NCI-H1436 treated with DMSO at 0.1 percent for 48 hours (cell line): ENCODE measurements at places on chromosomes 1 and 21.

DNA sequence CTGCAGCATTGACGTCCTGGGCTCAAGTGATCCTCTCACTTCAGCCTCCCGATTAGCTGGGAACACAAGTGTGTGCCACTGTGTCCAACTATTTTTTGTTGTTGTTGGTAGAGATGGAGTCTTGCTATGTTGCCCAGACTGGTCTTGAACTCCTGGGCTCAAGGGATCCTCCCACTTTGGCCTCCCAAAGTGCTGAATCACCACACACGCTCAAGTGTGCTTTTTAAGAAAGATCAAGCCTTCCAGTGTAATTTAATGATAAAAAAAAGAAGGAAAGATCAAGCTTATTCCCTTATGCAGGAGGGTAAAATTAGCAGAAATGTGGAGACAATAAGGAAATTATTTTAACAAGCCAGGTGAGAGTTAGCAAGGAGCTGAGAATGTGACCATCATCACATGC is 61.1 kb upstream of the SERBP1 start:
- DNase-seq, result no peak

GRCh38 chr1:12170263-12170671 is 3.5 kb downstream of the TNFRSF1B start:
- no peak for DNase-seq

DNA sequence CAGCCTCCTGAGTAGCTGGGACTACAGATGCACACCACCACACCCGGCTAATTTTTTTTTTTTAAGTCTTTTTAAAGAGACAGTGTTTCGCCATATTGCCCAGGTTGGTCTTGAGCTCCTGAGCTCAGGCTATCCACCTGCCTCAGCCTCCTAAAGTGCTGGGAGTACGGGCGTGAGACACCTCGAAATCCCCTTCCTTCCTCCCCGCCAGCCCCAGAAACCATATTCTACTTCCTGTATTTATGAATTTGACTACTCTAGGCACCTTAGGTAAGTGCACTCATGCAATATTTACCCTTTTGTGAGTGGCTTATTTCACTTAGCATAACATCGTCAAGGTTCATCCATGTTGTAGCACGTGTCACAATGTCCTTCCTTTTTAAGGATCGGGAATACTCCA is 6.9 kb upstream of the LRP8 start:
- DNase-seq, result no peak

- no peak for DNase-seq
Measured at GRCh38 chr1:237672748-237673147, 218.0 kb downstream of the ZP4 start.

- DNase-seq, result no peak
Measured at GRCh38 chr1:244273845-244274619, 177.7 kb downstream of the ADSS2 start.

DNA sequence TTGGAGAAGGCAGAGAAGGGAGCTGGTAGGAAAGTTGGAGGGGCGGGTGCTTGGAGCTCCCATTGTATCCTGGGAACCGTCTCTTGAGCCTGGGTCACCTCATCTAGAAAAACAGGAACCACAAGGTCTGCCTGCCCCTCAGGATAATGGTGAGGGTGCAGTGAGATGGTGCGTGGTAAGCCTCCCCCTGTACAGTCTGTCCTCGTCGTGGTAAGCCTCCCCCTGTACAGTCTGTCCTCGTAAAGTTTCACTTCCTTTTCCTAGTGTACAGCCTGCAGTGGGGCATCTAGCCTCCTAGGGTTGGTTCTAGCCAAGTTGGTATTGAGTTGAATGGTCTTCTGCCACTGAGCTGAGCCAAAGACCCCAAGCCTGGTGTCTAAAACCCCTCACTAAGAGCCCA is 66.5 kb upstream of the IGSF21 start:
- DNase-seq, result no peak

- peak; percentile 37 for DNase-seq
Measured at GRCh38 chr1:96130432-96130831, 591.2 kb upstream of the PTBP2 start.

DNA sequence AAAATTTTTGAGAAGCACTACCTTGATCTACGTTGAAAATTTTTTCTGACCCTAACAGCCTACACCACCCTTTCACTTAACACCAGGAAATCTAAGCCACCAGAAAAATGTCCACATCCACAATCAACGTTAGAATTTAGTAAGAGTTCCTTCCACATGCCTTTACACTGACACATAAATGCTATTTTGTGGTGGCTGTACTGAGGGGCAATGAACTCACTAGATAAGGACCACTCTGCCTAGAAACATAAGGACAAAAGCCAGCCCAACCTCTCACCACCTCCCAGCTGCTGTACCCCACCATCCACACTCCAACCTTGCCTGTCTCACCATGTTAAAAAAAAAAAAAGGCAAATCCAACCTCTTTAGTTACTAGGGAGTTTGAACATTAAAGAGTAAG is 29.8 kb downstream of the PARP1 start:
- no peak for DNase-seq

DNA sequence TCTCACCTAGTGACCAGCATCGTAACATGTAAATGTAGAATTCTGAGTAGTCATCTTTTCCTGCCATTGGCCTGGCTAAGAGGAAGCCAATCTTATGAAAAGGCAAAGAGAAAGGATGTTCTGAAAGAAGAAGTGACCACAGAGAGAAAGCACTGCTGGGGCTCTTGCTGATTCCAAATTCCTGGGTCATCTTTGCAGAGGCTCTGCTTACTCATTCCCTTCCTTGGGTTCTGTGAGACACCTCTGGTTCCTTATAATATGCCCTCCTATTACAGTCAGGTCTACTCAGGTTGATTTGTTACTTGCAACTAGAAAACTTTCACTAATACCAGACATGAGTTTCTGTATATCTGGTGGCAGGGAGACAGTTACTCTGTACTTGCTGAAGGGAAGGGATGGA is 198.8 kb upstream of the C8B start:
- no peak for DNase-seq

GRCh38 chr1:92515796-92516201 is 29.1 kb upstream of the GFI1 start:
- DNase-seq, result no peak

GRCh38 chr1:33875862-33876261 is 12.0 kb downstream of the HMGB4 start:
- no peak for DNase-seq

DNA sequence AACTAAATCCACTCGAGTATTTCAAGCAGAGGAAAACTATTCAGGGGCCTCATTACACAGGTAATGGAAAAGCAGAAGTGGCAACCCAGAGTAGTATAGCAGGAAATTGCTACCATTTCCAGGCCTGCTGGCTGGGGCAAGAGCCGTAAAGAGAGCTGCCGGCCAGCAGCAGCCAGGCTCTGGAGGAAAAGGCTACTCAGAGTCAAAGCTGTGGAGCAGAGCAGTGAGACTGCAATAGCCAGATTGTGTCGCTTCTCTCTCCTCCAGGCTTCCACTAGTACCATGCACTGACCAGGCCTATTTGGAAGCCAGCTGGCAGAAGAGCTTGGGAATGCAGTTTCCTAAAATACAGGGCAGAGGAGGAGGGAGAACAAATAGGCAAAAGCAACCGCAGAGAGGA is 155.5 kb downstream of the OMA1 start:
- no peak for DNase-seq

DNA sequence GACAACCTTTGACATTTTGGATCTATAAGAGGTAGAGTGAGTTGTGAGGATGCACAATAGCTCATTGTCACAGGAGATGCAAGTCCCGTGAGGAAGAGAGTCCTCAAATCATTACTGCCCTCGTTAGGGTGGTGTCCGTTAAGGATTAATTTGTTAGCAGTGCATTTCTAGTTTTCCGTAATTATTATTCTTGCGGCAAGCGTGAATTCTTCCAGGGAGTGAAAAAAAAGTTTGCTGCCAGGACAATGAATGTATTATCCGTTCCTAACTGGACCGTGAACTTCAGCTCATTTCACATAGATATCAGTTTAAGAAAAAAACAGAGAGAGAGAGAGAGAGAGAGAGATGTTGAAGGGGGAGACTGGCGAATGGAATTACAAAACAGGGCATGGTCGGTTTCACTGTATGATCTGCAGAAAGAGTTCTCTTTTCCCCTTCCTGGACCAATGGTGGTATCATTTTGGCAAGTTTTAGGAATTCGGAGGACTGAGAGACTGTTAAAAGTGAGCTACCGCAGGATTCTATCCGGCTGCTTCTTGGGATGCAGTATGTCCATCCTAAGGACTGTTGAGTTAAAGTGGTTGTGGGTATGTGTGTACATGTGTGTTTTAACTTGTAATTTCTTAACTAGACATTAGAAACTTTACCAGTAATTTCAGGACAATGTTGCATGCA is 216.0 kb upstream of the NFIA start:
- DNase-seq, result no peak

- no peak for DNase-seq
Measured at GRCh38 chr1:7331926-7332535, 439.1 kb upstream of the VAMP3 start.

GRCh38 chr1:109468903-109469302 is 2.6 kb downstream of the SYPL2 start:
- no peak for DNase-seq

- no peak for DNase-seq
Measured at GRCh38 chr1:203478986-203479385, 3.4 kb downstream of the PRELP start.

DNA sequence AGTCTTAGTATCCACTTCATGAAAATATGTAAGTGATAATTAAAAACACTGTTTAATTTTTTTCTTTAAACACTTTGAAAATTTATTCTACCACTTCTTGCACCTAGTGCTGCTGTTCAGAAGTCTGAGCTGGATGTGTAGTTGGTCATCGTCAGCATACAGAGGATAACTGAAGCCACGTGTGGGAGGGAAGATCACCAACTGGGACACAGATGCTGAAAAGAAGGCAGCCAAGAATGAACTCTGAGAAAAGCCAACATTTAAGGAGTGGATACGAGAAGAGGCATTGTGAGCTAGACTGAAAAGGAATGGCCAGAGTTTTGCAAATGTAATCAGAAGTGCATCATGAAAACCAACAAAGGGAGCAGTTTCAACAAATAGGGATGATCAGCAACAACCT is 24.6 kb upstream of the CLCA4 start:
- DNase-seq, result no peak

DNA sequence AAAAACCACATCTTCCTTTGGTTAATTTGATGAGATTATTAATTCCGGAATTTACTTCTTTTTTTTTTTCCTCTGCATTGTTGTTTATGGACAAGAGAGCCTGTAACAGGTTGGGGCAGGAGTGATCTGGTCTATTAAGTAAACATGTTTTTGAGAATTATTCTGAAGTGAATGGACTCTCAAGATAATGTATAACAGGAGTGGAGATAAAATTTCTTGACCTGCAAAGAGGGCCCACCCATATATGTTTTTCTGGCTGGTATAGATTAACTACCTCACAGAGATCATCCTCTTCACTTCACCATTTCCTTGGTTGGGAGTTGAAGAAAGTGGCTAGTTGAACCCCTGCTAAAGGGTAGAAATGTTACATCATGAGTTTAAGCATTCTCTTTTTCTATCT is 10.7 kb downstream of the DDI2 start:
- no peak for DNase-seq

GRCh38 chr1:65178235-65178634 is 30.2 kb downstream of the AK4 start:
- no peak for DNase-seq

GRCh38 chr1:97820470-97821188 is 100.2 kb downstream of the DPYD start:
- no peak for DNase-seq

GRCh38 chr1:217021956-217022355 is 298.7 kb upstream of the ESRRG start:
- no peak for DNase-seq

- DNase-seq, result no peak
Measured at GRCh38 chr1:245062741-245063305, 92.0 kb upstream of the KIF26B start.

- no peak for DNase-seq
Measured at GRCh38 chr1:103156966-103157365, 48.6 kb upstream of the COL11A1 start.

DNA sequence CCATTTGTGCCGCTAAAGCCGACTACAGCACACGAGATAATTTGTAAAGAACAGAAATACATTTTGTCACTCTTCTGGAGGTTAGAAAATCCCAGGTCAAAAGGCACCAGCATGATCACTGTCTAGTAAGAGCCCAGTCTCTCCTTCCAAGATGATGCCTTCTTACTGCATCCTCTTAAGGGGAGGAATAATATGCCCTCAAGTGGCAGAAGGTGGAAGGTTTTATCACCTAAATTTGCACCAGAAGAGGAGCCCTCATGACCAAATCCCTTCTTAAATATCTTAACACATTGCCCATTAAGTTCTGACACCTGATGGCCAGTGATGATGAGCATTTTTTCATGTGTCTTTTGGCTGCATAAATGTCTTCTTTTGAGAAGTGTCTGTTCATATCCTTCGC is 326.7 kb upstream of the RGS18 start:
- no peak for DNase-seq

DNA sequence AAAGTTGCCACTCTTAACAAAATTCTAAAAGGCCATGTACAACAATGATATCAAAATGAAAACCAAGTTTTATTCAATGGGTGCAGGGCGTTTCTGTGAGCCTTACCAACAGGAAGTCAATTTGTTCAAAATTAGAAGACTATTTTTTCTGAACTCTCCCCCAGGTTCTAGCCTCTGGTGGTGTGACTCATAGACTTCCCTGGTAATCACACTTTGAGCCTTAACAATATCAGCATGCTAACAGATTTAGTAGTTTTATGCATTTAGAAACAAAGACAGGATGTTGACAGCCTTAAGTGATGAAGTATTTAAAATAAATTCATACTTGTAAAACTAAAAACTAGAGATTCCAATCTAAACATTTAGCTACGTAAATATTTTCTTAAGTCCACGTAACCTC is 88.4 kb downstream of the LRRC8C start:
- no peak for DNase-seq

DNA sequence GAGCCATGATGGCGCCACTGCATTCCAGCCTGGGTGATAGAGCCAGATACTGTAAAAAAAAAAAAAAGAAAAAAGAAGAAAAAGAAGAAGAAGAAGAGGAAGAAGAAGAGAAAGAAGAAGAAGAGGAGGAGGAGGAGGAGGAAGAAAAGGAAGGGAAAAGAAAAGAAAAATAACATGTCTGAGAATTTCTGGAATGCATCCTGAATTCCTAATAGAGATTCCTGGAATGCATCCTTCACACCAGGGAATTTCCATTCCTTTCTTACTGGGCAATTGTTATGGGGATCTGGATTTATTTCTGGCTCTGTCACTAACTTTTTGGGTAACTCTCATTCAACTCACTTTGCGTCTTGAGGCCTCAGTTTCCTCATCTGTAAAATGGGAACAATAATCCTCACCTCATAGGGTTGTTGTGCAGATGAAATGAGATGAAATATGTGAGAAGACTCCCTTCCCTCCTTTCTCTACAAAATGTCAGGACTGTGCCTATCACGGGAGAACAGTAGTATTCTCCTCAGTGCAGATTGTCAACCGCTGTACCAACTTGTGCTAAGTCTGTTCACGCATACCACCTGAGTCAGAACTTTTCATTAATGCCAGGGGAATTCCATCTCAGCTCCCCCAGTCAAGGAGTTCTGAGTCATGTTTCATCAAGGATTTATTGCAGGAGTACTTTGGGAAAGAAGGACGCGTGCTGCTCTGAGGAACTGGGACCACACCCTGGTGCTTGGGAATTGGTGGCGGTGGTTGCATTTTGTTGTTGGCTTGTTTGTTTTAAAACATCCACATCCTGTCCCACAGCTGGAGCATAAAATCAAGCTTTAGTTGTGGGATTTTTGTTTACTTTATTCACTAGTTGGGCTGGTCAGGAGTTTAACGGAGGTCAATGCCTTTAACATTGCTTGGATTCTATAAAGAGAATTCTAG is 42.4 kb upstream of the ROR1 start:
- no peak for DNase-seq

GRCh38 chr1:180144659-180145357 is 9.9 kb upstream of the QSOX1 start:
- no peak for DNase-seq
